GM13977 (cell line): ENCODE measurements at places on chromosomes 1 and 21.

GRCh38 chr1:189253601-189254350 is 1223.9 kb downstream of the BRINP3 start:
- DNase-seq, result no peak

- DNase-seq, result no peak
Measured at GRCh38 chr1:203182387-203182953, 4.0 kb downstream of the CHI3L1 start.

- DNase-seq, result no peak
Measured at GRCh38 chr1:31976401-31976800, 37.3 kb upstream of the KHDRBS1 start.

DNA sequence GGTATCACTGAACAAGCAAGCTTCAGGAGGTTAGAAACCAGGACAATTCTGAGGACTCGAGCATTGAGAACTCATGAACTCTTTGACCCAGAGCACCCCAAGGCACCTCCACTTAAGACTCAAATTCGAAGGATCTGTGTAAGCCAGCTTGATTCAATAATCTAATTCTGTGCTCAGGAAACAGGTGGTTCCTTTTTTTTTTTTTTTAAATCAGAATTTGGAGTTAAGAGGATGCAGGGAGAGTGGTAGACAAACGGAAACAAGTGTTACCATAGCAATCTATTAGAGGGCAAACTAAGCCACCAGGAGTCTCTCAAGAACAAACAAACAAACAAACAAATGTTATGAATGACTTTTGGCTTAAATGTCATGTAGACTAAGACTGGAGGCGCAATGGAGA is 53.8 kb upstream of the DPH5 start:
- DNase-seq, result no peak

DNA sequence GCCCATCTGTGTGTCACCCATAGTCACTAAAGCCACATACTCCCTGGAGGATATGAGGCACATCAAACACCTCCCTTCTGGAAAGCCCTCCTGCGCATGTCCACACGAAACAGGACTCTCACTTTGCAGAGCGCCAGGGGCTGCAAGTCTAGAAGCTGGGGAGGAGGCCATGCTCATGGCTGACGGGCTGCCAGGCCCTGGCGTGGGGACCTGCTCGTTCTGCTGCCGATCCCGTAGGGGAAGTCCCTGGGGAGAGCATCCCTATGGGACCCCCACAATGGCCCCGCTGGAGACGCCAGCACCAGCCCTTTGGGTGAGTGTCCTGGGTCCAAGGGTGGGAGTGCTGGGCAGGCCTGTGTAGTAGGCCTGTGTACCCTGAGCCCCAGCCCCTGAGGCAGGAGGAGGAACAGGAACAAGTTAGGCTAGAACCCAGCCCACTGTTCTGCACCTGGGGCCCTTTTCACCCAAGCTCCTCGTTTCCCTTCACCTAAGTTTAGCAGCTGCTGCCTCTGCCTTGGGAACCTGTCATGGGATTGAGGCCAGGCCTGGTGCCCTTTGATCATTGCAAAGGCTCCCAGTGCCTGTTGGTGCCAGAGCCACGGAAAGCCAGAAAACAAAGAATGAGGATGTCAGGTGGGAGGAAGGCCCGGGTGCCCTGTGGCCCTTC is 9.9 kb downstream of the FAM3B start:
- no peak for DNase-seq

GRCh38 chr1:46223472-46223943 is 20.4 kb downstream of the LURAP1 start:
- peak; percentile 74 for DNase-seq

- DNase-seq, result peak; percentile 18
Measured at GRCh38 chr21:26966649-26967061, 233 bp downstream of the ADAMTS5 start.

DNA sequence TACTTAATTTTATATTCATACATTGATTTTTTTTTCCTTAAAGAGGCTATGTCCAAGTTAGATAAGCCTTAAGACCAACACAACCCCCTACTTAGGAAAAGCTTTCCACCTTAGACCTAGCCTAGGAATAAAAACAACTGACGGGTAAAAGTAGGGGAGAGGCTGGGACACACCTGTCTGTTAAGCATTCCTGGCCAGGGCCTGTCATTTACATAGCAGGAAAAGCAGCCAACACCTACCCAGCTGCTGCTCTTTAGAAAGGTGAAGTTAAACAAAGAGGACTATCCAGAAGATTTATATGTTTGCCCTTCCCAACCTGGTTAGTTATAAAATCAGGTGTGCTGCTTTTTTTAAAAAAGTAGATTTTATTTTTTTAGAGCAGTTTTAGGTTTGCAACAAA is 29.1 kb upstream of the SAMD13 start:
- DNase-seq, result no peak

GRCh38 chr1:38097284-38097898 is 50.8 kb upstream of the POU3F1 start:
- DNase-seq, result no peak

GRCh38 chr1:192170196-192170984 is 12.1 kb downstream of the RGS18 start:
- no peak for DNase-seq

GRCh38 chr1:76939050-76939816 is 72.0 kb downstream of the ST6GALNAC5 start:
- no peak for DNase-seq

DNA sequence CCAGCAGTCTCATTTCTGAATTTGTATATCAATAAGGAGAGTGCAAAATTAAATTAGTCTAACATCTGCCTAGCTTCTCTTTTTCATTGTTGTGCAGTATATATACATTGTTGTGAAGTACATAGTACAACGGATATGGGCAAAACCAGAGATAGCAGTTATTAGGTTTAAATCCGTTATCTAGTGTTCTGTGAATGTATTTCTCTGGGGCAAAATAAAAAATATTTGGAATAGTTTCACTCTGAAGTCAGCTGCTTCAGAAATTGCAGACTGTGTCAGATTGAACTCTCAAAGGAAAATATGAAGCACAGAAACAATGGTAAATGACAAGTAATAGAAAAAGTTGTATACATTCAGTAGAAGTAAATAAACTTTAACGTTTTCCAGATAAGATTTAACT is 836.5 kb upstream of the CXADR start:
- DNase-seq, result no peak

- no peak for DNase-seq
Measured at GRCh38 chr1:111225717-111226400, 1.7 kb upstream of the CHI3L2 start.

DNA sequence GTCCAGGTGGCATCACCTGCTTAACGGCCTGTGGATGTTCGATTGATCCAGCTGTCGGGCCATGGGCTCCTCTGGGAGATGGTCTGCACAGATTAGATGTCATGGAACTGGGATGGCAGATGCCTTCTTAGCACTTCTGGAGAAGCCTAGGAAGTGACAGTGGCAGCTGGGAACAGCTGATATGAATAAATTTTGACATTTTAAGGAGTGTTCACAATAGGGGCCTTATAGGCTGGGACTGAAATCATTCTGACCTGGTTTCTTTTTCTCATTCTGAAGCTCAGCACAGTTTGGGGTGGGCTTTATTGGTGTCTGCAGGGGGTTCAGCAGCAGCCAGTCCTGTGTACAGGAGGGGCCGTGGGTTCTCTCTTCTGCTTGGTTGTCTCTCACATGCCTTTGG is 175.3 kb downstream of the CACNA1E start:
- no peak for DNase-seq

GRCh38 chr1:154999571-155000410 is 2.8 kb upstream of the ZBTB7B start:
- DNase-seq, result peak; percentile 84

- no peak for DNase-seq
Measured at GRCh38 chr1:207181847-207182246, 77.8 kb downstream of the C4BPA start.

GRCh38 chr1:221397141-221397540 is 344.7 kb downstream of the DUSP10 start:
- DNase-seq, result no peak

DNA sequence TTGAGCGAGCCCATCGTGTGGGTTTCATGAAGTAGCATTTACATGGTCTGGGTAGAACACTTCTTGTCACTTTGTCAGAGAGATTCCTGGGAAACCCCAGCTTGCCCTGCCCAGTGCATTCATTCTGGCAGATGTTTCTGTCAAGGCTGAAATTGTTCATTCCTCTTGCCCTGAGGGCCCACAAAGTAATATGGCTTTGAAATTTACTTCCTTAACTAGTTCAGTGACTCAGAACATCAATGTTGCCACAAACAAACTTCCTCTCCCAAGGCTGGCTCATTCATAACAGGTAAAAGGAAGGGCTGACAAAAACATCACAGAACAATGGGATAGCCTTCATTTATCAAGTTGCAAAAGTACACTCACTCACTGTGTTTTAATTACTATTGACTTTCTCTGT is 5.0 kb upstream of the KIAA0040 start:
- DNase-seq, result no peak

DNA sequence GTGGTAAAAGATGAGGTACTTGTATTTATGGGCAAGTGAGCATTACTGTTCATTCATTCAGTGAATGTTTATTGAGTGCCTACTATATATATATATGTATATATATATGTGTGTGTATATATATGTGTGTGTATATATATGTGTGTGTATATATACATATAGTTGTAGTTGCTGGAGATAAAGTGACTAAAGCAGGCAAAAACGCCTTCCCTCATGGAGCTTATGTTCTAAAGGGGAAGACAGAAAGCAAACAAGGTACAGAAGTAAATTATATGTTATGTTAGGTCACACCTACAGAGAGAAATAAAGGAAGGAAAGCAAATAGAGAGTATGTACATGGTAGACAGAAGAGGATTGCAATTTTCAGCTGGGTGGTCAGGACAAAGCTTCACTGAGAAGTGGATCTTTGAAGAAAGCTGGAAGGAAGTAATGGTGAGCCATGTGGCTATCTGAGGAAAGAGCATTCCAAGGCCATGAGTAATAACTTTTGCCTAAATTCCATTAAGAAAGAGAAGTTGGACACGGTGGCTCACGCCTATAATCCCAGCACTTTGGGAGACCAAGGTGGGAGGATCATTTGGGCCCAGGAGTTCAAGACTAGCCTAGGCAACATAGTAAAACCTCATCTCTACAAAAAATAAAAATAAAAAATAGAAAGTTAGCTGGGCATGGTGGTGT is 33.5 kb upstream of the KLF17 start:
- DNase-seq, result no peak

DNA sequence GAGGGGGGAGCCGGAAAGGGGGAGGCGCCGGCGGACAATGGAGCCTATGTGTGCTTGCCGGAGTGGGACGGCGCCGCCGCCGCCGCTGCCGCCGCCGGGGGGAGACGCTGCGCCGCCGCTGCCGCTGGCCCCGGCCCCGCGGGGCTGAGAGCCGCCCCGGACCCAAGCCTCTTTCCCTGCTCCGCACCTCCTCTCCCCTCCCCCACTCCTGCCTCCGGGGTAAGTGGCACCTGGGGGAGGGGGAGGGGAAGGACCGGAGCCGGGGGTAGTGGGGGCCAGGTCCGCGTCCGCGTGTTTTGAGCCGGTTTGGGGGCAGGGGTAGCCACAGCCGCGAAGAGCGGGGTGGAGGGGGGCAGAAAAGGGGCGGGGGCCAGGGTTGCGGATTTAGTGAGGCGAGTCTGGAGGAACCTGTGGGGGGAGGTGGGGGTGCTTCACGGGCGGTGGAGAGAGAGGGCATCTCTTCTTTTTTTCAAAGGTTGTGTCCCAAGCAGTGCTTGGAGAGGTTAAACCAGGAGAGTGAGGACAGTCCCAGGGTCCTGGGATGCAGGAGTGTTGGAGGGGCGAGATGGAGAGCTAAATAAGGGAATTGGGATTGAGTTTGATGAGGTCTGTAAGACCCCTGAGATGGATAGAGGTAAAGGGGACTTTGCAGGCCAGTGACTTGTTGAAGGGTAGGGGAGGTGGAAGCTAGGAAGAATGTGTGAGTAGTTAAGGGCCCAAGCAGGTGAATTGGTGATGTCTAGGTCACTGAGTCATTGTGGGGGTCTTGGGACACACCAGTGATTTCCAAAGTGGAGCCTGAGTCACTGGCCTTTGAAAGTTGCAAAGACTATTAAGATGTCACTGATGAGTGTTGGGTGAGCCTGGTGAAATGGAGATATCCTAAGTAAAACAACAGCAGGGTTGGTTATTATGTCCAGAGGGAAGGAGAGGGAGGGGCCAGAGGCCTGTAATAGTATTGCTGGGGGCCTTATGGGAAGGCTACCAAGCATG is 59.1 kb downstream of the BCL9 start:
- no peak for DNase-seq

- DNase-seq, result peak; percentile 31
Measured at GRCh38 chr1:90723590-90724108, 6.5 kb upstream of the BARHL2 start.

GRCh38 chr1:199857108-199857507 is 170.4 kb upstream of the NR5A2 start:
- no peak for DNase-seq

- DNase-seq, result no peak
Measured at GRCh38 chr1:92536211-92536979, 49.7 kb upstream of the GFI1 start.

DNA sequence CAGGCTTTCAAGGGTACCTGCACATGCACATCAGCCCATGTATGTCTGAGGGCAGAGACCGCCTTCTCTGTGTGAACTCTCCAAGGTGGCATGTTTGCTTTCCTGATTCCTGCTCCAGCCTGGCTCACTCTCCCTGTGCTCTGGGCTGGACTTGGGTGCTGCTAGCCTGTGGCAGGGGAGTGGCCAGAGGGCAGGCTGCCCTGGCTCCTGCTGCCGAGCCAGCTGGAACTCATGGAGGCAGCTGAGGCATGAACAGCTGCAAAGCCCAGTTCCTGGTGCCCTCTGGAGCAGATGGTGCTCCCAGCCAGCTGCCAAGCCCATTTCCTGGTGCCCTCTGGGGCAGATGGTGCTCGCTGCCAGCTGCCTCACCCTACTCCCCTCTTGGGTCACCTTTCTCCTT is 7.6 kb downstream of the UBL4B start:
- no peak for DNase-seq

DNA sequence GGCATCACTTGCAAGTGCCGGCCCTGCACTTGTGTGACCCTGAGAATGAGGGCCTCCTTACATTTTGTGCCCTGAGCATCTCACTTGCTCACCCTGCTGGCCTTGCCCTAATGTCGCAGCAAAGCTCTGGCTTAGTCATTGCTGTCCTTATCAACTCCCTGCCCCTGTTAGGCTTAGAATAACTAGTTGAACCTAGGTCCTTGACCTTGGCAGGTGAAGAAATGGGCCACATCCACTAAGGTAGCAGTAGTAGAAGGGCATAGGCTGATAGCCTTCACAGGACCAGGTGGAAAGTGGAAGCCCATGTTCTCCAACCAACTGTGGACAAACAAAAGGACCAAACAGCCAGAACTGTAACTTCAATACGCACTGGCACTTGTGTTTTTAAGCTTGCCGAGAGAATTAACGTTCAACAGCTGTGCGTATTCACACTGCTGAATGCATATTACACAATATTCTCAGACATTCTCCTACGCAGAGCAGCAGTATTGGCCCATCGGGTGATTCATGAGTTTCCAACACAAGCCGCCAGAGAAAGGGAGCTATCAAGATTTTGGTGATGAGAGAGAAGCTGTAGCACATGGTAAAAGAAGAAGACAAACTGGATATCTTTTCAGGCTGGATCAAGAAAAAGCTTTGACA is 27.7 kb upstream of the PTGFRN start:
- peak; percentile 59 for DNase-seq

DNA sequence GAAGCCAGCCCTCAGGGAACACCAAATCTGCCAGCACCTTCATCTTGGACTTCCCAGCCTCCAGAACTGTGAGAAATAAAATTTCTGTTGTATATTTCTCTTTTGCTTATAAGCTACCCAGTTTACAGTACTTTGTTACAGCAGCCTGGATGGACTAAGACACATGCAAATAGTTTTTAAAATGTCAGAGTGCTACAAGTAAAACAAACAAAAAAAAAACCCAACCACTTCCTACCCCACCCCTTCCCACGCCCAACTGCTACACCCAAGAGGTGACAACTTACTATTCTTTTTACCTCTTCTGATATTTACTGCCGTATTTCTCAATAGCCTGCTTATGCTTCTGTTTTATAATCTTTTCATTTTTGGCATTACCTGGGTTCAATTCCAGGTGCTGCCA is 8.6 kb upstream of the SPSB1 start:
- no peak for DNase-seq
